ENCODE measurements at places on chromosomes 11 and 22.

DNA sequence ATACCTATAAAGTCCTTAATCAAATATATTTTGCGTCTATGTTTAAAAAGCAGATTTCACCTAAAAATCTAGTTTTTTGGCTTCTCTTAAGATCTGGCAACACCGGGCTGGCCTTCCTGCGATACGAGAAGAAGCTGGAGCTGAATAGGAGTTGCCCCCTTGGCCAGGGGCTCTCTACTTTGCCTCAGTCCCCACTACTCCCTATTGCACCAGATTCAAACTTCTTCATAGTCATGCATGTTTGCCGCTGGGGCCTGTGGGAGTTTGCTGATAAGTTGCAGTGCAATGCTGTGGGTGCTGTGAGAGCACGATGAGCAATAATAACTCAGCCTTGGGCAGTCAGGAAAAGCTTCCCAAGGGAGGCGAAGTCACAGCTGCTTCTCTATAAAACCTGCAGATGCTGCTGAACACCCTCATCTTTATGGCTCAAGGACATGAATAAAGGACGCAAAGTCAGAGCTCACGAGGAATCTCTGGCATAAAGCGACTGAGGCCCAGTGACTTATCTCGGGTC, 15.2 kb upstream of the EIF3D start:
- no peak for DNase-seq

DNA sequence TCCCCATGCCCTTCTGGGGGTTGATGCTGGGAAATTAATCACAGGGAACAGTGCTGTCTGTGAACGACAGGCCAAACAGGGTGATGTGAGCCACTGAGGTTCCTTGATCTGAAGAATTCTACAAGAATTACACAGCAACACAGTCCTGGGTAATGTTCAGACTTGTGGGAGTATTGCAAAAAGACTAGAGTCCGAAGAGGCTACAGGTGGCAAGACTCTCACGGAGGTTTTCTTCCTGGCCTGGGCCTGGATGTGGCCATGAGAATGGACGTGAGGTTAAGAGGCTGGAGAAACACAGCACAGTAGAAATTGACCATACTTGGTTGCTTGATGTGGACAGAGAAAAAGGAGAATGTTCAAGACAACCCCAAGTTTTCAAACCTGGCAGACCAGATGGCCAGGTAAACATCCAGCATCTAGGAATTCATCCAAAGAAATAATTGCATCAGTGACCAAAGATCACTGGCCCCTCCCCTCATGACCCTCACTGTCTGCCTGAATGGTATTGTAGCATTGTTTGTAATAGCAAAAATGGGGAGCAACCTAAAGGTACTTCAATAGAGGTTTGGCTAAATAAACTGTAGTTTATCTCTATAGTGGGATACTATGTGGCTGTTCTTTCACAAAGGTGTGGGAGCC, 70.8 kb downstream of the COMMD9 start:
- no peak for DNase-seq

DNA sequence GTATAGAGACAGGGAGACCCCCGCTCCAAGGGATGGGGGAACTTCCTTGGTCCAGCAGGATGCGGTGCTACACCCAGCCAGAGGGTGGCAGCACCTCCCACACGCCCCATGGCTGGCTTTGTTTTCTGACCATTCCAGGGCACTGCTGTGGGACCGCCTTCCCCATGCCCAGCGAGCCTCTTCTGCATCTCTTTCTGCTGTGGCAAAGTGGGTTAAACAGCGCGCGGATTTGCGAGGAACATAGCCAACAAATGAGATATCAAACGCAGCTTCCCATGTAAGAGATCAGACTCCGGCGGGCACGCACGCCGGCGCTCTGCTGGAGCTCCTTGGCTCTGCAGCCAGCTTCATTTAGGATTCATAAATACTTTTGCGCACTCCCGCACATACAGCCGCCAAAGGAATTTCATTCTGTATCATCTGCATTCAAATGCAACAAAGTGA, 485.8 kb upstream of the CADM1 start:
- DNase-seq, result no peak

- DNase-seq, result no peak
These were observed 8.0 kb downstream of the PHLDB1 start for GRCh38 chr11:118615282-118615975.

DNA sequence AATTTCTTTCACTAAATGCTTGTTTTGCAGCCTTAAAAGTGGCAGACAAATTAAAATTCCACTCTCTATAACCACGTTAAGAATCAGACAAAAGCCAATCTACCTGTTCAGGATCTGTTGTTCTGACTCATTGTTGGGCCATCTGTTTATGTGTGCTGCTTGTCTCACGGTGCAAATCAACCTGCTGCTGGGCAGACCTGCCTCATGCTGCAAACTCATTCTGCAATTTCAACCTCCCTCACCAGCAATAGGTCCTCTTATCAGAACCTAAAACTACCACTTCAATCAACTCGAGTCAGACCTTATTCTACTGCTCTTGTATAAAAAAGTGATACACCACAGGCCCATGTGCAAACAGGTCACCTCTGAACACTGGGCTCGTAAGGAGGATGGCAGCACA, 75.1 kb downstream of the LARGE2 start:
- DNase-seq, result no peak

DNA sequence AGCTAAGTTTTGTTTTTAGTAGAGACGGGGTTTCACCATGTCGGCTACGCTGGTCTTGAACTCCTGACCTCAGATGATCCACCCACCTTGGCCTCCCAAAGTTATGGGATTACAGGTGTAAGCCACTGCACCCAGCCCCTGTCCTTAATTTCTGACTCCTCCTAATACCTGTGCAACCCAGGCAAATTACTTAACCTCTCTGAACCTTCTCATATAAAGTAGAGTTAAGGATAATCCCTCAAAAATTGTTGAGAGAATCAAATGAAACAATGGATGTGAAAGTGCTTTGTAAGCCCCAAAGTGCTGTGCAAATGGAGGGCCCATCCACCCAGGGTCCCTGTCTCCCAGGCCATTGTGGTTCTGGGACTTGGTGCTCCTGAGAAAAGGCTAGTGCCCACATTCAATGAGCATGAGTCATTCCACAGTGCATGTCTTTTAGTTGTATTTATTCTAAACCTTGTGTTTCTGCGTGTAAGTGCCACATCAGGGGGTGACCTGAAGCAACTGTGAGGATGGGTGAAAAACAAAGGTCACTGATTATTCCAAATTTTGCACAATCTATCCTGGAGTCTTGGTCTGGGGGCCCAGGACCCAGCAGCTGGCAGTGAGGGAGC, 61.4 kb upstream of the PTPRJ start:
- no peak for DNase-seq

- DNase-seq, result peak; percentile 27
These were observed 21.4 kb downstream of the TMPRSS6 start for GRCh38 chr22:37088108-37088605.

GRCh38 chr11:8601376-8602133, 7.5 kb upstream of the STK33 start:
- no peak for DNase-seq

DNA sequence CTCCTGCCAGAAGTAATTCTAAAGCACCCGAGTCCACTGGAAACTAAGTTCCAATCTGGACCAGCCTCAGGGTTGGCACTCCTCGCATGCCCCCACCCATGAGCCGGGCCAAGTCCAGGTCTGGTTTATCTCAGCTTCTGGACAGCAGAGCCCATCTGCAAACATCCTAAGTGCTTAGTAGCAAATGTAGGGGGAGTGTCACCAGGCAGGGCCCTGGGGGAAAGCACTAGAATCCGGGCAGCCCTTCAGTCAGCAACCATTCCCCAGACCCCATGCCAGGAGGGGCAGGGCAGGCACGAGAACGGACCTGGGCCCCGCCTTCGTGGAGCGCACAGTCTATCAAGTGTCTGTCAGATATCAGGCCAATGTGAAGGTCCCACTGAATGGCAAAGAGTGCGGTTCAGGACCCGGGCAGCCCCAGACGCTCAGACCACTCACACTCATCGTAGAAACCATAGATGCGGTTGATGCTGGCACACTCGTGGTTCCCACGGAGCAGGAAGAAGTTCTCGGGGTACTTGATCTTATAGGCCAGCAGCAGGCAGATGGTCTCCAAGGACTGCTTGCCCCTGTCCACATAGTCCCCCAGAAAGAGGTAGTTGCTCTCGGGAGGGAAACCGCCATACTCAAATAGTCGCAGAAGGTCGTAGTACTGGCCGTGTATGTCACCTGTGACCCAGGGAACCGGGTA, 1.3 kb downstream of the PPP1CA start:
- no peak for DNase-seq

DNA sequence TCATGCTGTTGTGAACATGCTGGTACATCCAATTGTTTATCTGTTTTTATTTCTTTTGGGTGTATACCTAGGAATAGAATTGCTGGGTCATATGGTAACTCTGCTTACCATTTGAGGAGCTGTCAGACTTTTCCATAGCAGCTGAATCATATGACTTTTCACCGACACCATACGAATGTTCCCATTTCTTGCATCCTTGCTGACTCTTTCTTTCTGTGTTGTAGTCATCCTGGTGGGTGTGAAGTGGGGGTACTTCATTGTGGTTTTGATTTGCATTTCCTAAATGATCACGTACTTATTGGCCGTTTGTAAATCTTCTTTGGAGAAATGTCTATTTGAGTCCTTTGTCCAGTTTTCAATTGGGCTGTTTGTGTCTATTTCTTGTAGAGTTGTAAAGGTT, 26.5 kb downstream of the ATXN10 start:
- DNase-seq, result no peak

DNA sequence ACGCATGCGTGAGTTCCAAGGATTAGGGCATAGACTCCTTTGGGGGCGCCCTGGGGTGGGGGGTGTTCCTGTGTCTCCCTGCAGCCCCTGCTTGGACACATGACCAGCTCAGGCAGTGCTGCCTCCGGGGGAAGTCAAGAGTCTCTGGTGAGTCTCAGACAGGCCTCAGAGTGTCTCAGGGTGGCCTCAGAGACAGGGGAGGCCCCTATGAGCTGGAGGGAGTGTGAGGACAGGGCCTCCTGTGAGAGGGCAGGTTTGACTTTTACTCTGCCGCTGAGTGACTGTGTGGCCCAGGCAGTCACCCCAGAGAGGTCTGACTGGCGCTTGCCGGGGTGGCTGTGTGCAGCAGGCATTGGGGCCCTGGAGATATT, 41.2 kb upstream of the KCNQ1OT1 start:
- no peak for DNase-seq

- DNase-seq, result no peak
These were observed 17.0 kb downstream of the CRYBB2 start for GRCh38 chr22:25236417-25236816.

DNA sequence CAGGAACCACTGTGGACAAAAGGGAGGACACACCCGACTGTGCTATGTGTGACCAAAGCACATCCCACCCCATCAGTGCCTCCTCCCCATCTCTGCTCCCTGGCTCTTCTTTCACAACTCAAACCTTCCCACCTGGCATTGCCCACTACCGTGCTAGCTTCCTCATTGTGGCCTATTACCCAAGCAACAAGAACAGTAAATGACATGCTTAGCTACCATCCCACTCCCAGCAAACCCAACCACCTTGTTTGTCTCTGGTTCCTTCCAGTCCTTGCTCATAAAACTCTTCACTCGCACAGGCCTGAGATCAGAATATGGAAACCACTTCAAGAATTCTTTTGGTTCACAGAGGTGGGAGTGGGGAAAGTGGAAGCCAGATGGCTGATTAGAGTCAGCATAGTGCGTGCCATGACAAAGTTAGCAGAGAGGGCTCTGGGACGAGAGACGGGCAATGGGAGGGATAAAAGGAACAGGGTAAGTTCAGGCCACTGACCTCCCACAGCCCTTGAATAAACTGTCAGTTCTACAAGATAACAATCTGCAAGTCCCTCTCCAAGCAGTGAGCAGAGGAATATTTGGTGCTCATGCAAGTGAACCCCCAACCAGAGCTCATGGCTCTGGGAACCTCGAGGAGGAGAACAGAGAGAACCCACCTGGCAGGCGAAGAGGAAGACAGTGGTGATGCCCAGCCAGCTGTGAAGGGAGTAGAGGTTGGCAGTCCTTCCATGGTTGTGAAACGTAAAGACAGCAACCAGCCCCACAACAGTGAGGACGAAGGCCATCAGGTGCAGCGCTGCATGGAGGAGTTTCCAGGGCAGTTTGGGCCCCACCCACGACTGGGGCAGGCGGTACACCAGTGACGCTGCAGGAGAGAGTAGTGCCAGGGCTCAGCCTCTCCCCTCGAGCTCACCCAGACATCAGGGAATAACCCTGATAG, 8.3 kb downstream of the CYB561A3 start:
- DNase-seq, result no peak

DNA sequence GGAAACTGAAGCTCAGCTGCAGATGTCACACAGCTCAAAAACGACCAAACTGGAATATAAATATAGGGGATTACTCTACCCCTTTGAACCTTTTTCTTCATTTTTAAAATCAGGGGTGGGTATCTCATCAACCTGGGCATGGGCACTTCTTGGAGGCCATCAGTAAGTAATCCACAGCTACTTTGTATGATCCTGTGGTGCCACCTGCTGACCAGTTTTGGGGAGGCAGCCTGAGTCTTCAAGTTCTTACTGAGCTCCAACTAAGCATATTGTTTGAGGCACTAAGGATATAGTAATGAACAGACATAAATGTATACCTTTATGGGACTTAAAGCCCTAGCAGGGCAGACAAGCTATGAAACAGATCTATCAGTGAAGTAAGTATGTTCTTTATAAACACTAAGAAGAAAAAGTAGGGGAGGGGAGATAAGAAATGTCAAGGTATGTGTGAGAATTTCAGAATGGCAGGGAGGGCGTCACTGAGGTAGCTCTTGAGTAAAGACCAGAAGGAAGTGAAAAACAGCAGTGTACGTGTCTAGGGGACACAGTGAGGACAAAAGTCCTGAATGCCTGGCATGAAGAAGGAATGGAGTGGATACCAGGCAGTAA, 18.4 kb downstream of the TUB start:
- DNase-seq, result peak; percentile 65

DNA sequence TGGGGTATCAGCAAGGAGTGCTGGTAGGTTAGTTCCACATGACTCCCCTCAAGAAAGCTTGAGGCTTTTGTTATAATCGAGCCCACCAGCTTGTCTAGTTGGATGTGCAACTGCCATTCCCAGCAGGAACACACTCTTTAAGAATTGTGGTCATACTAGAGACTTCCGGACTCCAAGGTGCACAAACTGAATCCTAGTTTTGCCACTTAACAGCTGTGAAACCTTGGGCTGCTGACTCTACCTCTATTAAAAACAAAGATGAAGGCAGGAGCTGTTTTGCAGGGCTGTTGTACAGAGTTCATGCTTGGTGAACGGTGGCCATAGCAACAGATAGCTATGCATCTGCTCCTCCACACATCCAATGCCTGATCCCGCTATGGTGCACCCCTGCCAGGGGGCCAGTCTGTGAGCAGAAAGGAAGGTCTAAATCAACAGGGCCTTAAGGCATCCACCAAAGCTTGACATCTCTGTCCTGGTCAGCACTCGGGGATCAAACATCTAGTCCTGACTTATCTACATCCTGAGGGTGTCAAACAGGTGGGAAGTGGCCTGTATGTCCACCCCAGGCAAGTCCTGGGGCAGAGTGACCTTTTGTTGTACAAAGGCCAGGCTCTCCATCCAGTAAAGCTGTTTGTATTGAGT, 36.4 kb downstream of the DKK3 start:
- no peak for DNase-seq

DNA sequence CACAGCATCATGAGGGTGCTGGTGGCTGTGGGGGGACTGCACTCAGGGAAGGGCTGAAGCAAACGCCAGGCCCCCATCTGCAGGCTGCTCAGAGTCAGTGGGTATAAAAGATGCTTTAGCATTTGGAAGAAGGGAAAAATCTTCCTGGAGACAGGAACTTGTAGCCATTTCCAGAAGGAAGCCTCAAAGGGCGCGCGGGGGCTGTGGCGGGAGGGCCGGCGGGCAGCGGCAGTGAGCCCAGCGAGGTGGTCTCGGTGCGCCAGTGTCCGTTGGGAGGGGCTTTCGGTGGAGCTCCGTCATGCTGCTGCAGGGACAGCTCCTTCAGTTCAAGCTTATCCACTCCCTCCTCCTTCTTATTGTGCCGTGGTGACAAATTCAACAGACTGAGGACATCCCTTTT, 63.0 kb upstream of the PITPNB start:
- DNase-seq, result no peak
